ENCODE measurements at places on chromosomes 5 and 9. TPM values are rescaled to one million over a fixed set of nuclear protein-coding genes. Genes with fewer than 3 reads are reported as not detected.
A peak's percentile ranks its signal among the peaks of the same experiment; 100 is the strongest.

DND1 gene
- 15.5 TPM for total RNA-seq

WDR38 gene
- total RNA-seq: not detected

TLX3 gene
- 0.83 TPM for total RNA-seq

LOX gene
- total RNA-seq: 1.8 TPM

IL5 gene
- not detected for total RNA-seq

SLC4A9 gene
- not detected for total RNA-seq

ZER1 gene
- total RNA-seq: 23.9 TPM

SFXN1 gene
- 121 TPM for total RNA-seq

DNA sequence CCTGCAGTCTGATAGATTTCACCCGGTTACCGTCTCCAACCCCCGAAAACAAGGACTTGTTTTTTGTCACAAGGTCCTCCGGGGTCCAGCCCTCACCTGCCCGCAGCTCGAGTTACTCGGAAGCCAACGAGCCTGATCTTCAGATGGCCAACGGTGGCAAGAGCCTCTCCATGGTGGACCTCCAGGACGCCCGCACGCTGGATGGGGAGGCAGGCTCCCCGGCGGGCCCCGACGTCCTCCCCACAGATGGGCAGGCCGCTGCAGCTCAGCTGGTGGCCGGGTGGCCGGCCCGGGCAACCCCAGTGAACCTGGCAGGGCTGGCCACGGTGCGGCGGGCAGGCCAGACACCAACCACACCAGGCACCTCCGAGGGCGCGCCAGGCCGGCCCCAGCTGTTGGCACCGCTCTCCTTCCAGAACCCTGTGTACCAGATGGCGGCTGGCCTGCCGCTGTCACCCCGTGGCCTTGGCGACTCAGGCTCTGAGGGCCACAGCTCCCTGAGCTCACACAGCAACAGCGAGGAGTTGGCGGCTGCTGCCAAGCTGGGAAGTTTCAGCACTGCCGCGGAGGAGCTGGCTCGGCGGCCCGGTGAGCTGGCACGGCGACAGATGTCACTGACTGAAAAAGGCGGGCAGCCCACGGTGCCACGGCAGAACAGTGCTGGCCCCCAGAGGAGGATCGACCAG, 121.3 kb downstream of the DAB2IP start:
- no peak for DNase-seq
- H3K27ac ChIP-seq: no peak overlapping the region
- H3K4me1 ChIP-seq: no peaks in the 10 kb centered on the region

- H3K27ac ChIP-seq: no peak overlapping the region
- DNase-seq: no peak
- peaks cover 12% of the 10 kb centered on the region for H3K4me1 ChIP-seq
- no peak overlapping the region for H3K4me3 ChIP-seq
- no peaks in the 10 kb centered on the region for H3K27me3 ChIP-seq
Measured at GRCh38 chr5:34585601-34586104, 70.5 kb upstream of the RAI14 start.

GRCh38 chr5:176180781-176181180, 57.4 kb upstream of the SIMC1 start:
- 0 out of 2 replicates have a peak, but pooled peaks cover 2% of the 10 kb centered on the region for H3K27me3 ChIP-seq
- DNase-seq: no peak
- no peaks in the 10 kb centered on the region for H3K36me3 ChIP-seq
- H3K4me1 ChIP-seq: no peaks in the 10 kb centered on the region
- no peak overlapping the region for H3K4me3 ChIP-seq
- H3K27ac ChIP-seq: no peak overlapping the region

DNA sequence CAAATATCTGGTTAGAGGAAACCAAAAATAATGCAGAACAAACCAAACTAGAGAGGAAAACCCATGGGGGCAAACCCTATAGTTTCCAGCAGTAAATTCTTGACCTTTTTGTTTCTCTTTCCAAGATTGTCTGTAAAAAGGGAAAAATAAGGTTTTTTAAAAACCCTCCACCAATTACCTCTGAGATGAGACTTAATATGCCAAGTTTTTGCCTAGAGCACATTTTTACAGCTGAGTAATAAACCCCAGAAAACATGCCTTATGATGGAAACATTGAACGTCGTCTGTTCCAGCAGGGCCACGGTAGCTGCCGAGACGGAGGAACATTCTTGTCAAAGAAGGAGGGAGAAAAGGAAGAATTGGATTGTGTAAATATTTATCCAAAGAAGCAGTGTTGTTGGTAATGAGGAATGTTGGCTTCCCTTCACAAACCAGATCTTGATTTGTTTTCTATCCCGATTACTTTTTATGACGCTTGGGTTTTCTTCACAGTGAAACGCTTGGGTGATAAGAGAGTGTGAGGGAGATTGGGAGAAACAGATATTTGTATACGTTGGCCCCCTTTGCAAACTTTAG, 17.3 kb upstream of the MSX2 start:
- no peak overlapping the region for H3K4me3 ChIP-seq
- H3K36me3 ChIP-seq: no peaks in the 10 kb centered on the region
- no peak overlapping the region for H3K27ac ChIP-seq

- H3K27ac ChIP-seq: no peak overlapping the region
- H3K27me3 ChIP-seq: peaks cover 6% of the 10 kb centered on the region
- peak overlapping the region; percentile 86 for H3K4me3 ChIP-seq
- peaks cover 21% of the 10 kb centered on the region for H3K4me1 ChIP-seq
- peak; percentile 17 for DNase-seq
- no peaks in the 10 kb centered on the region for H3K36me3 ChIP-seq
Measured at GRCh38 chr5:43065387-43065947, 25.3 kb upstream of the ANXA2R start.

DNA sequence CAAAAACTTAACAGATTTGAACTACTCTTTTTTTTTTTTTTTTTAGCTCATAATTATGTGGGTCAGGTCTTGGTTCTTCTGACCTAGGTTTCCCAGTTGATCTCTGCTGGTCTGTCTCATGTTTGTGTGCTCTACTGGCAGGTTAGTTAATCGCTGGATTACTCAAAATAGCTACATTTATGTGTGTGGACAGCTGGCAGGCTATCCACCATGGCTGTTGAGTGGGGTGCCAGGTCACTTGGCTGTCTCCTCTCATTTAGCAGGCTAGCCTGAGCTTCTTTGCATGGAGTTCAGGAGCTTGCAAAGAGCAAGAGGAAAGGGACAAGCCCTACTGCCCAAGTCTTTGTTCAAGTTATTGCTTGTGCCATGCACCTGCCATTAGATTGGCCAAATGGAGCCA, 9.3 kb downstream of the ADCY2 start:
- H3K27ac ChIP-seq: no peak overlapping the region
- no peak for DNase-seq
- no peak overlapping the region for H3K4me3 ChIP-seq
- H3K36me3 ChIP-seq: peaks cover 3% of the 10 kb centered on the region
- peaks cover 59% of the 10 kb centered on the region for H3K4me1 ChIP-seq
- H3K27me3 ChIP-seq: no peaks in the 10 kb centered on the region

DNA sequence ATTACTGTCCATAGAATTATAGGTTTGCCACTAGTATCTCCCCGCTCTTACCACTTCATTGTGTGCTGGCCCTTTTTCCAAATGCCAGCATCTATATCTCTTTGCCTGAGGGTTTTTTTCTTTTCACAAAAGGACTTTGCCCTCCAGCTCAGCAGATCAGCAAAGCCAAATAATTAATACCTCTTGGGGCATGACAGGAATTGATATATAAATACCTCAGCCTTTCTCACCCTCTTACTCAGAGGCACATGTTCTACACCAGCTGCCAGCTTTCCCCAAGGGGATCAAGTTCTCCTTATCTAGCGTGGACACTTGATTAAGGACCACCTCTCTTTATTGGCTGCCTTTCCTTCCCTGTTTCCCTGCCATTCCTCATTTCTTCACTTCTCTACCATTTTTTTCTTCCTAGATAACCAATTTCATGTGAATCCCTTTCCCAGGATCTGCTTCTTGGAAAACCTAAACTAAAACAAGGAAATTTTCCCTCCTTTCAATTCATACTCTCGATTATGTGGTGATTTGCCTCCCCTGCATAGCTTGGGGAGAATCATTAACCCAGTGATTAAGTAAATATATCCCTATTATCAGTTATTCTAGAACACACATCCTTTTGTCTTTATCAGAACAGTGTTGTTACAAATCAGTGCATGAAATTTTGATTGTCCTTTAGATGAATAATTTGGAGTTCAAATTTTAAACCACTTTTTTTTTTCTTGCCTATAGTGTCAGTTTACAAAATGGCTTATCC, 6.9 kb upstream of the NUDT12 start:
- H3K4me3 ChIP-seq: no peak overlapping the region
- H3K27me3 ChIP-seq: no peaks in the 10 kb centered on the region
- H3K4me1 ChIP-seq: peaks cover 6% of the 10 kb centered on the region
- H3K27ac ChIP-seq: no peak overlapping the region

DNA sequence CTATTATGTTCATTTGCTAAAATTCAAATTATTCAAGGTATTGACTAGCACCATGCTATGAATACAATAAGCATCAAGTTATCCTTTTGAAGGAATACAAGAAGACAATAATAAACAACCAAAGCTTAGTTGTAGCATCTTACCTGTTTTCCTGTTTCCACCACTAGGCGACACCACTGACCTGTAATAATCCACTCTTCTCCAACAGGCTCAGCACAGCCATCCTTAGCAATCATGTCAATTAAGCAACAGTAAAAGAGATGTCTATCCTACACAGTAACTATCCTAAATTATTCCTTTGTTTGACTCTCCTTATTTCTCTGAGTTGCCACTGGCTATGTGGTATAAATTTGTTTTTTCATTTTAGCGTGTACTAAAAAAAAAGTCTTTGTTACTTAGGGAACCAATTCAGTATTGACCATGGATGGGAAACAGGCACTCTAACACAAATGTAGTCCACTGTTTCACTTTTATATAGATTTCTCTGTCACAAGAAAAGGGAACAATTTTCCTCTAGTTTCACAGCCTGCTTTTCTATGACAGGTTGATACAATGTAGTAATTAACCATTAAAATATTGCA, 46.2 kb downstream of the PCA3 start:
- H3K4me1 ChIP-seq: no peaks in the 10 kb centered on the region
- H3K36me3 ChIP-seq: no peaks in the 10 kb centered on the region
- H3K4me3 ChIP-seq: no peak overlapping the region
- H3K27me3 ChIP-seq: no peaks in the 10 kb centered on the region
- peak; percentile 76 for DNase-seq

GRCh38 chr5:167790462-167791260, 500.8 kb upstream of the WWC1 start:
- no peak for DNase-seq
- H3K4me3 ChIP-seq: no peak overlapping the region
- H3K27me3 ChIP-seq: no peaks in the 10 kb centered on the region
- H3K4me1 ChIP-seq: peaks cover 14% of the 10 kb centered on the region
- H3K27ac ChIP-seq: no peak overlapping the region
- no peaks in the 10 kb centered on the region for H3K36me3 ChIP-seq

DNA sequence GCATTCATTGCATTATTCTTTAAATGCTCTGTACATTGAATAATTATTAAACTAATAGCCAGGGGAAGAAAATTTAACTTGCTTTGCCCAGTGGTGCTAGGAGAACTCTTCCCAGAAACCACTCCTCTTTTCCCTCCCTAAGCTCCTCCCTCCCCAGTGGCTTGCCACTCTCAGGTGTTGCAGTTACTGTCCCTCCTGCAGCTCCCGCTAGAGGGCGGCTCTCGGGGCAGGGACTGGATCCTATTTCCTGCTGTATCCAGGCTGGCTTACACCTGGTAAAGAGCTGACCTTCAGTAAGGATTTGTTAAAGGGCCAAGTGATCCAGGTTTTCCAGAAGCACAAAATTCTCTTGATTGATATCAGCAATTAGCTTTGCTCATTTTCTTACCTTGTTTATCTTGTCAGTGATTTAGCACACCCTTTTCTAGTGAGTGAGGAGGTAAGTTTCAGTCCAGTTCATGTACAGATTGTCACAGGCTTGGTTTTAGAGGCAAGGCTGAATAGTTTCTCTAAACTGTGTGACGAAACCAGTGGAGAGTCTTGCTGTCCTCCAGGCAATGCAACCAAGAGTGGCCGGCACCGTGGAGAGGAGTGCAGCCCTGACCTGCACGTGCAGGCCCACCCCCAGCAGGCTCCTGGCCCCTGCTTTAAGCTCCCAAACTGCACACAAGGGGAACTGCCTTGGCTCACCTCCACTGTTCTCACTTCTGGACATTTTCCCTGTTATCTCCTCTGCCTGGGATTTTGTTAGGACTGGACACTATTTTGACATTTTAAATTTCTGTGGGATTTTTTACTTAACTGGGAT, 423.8 kb downstream of the SPOCK1 start:
- H3K27ac ChIP-seq: no peak overlapping the region
- no peaks in the 10 kb centered on the region for H3K27me3 ChIP-seq
- no peak overlapping the region for H3K4me3 ChIP-seq
- DNase-seq: peak; percentile 94

- H3K4me3 ChIP-seq: no peak overlapping the region
- H3K36me3 ChIP-seq: no peaks in the 10 kb centered on the region
- no peak overlapping the region for H3K27ac ChIP-seq
- no peaks in the 10 kb centered on the region for H3K27me3 ChIP-seq
- DNase-seq: no peak
Measured at GRCh38 chr9:89657765-89658164, 53.0 kb downstream of the GADD45G start.

DNA sequence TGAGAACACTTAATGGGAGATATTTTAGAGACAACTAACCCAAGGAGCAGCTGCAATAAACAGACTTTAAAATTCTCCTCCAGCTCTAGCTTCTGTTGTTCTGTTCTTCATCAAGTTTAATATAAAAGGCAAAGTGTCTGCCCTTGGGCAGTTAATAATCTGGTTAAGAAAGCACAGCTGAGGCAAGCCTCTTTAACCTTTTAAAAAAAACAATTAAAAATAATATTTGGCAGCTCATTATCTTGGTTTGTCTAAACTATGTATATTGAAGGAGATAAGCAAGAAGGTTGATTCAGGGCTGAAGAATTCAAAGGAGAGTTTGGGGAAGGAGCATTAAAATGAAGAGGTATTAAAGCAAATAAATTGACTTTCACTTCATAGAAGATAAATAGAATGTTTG, 75.4 kb downstream of the TSSK1B start:
- H3K27ac ChIP-seq: no peak overlapping the region
- H3K27me3 ChIP-seq: no peaks in the 10 kb centered on the region
- no peak for DNase-seq

- no peaks in the 10 kb centered on the region for H3K4me1 ChIP-seq
- no peaks in the 10 kb centered on the region for H3K27me3 ChIP-seq
- no peaks in the 10 kb centered on the region for H3K36me3 ChIP-seq
- no peak overlapping the region for H3K4me3 ChIP-seq
Measured at GRCh38 chr9:32423371-32423770, 38.9 kb downstream of the ACO1 start.

- H3K4me1 ChIP-seq: no peaks in the 10 kb centered on the region
- H3K4me3 ChIP-seq: no peak overlapping the region
- no peak overlapping the region for H3K27ac ChIP-seq
- no peaks in the 10 kb centered on the region for H3K27me3 ChIP-seq
Measured at GRCh38 chr5:102888483-102888882, 133.4 kb downstream of the PAM start.

All from GM23338 (cell line).